ENCODE measurements at places on chromosomes 12 and 14. TPM values are rescaled to one million over a fixed set of nuclear protein-coding genes. Genes with fewer than 3 reads are reported as not detected.

DNA sequence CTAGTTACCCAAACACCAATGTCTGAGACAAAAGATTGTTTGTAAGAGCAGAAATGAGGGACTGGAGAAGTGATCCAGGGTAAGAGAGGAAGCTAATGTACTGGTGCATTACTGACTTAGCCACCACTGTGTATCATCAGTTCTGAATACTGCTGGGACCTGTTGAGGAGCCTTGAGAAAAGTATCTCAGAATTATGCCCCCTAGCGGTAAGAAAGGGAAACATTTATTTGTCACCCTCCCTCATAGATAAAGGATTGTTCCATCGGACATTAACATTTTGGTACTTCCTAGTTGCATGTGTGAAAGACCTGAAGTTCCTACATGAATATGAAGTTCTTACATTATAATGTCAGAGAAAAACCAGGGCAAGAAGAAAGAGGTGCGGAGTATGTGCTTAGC lies 612.5 kb downstream of the FSCB start:
- DNase-seq = no peak
- no peaks in the 10 kb centered on the region for H3K36me3 ChIP-seq

- H3K4me1 ChIP-seq = no peaks in the 10 kb centered on the region
- H3K4me3 ChIP-seq = no peak overlapping the region
- no peaks in the 10 kb centered on the region for H3K27me3 ChIP-seq
- no peak overlapping the region for H3K27ac ChIP-seq
- DNase-seq = no peak
- no peaks in the 10 kb centered on the region for H3K36me3 ChIP-seq
Observed at GRCh38 chr14:80403036-80403435, 191.7 kb upstream of the DIO2 start.

AEBP2 gene
- total RNA-seq = 74.3 TPM

FZD10 gene
- total RNA-seq = 1.2 TPM

DNA sequence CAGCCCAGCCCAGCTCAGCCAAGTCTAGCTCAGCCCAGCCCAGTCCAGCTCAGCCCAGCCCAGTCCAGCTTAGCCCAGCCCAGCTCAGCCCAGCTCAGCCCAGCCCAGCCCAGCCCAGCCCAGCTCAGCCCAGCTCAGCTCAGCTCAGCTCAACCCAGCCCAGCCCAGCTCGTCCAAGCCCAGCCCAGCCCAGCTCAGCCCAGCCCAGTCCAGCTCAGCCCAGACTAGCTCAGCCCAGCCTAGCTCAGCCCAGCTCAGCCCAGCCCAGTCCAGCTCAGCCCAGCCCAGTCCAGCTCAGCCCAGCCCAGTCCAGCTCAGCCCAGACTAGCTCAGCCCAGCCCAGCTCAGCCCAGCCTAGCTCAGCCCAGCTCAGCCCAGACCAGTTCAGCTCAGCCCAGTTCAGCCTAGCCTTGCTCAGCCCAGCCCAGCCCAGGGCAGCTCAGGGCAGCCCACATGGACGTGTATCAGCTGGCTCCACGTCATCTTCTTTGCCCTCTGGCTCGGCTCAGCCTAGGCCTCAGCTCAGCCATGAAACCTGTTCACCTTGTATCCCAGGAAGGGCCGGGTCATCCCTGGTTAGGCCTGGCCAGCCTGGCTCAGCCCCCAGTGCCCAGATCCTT lies 185.6 kb downstream of the TMEM121 start:
- no peak overlapping the region for H3K4me3 ChIP-seq
- DNase-seq = no peak
- H3K4me1 ChIP-seq = no peaks in the 10 kb centered on the region
- H3K27ac ChIP-seq = no peak overlapping the region
- H3K36me3 ChIP-seq = no peaks in the 10 kb centered on the region

DNA sequence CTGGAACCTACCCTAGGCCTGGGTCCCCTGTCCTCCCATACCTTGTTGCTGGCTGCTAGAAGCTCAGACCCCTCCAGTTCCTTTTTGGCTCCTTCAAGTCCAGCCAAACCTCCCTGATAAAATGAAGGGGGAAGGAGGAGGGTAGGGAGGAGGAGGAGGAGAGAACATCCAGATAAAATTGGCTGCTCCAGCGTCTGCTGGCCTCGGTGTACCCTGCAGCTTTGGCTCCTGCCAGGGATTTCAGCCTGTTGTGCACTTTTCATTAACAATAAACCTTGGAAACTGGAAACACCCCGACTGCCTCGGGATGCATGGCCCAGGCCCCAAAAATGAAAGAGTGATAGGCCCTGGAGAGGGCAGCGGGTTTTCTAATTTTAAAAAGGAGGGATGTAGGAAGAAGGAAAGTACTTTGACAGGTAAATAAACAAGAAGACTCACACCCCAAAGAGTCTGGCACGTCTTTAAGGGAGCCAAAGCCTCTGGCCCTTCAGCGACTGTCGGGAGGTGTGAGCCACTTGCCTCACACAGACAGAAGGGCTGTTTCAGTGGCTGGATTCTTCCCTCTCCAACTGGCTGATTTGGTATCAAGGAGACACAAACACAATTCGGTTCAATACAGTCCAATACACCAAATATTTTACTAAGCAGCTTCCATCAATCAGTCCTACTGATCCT lies 49.8 kb downstream of the NUAK1 start:
- H3K27ac ChIP-seq = peak overlapping the region; percentile 79
- DNase-seq = no peak
- no peaks in the 10 kb centered on the region for H3K36me3 ChIP-seq
- peaks cover 13% of the 10 kb centered on the region for H3K4me1 ChIP-seq
- no peaks in the 10 kb centered on the region for H3K27me3 ChIP-seq

GRCh38 chr12:9033265-9033887 lies 44.0 kb downstream of the KLRG1 start:
- DNase-seq = no peak
- no peak overlapping the region for H3K4me3 ChIP-seq
- no peak overlapping the region for H3K27ac ChIP-seq
- no peaks in the 10 kb centered on the region for H3K36me3 ChIP-seq

SERPINA1 gene
- 17.8 TPM for total RNA-seq

GRCh38 chr14:26621807-26622560 lies 24.2 kb upstream of the NOVA1 start:
- H3K4me3 ChIP-seq = no peak overlapping the region
- H3K27ac ChIP-seq = no peak overlapping the region
- no peaks in the 10 kb centered on the region for H3K4me1 ChIP-seq
- DNase-seq = no peak
- H3K27me3 ChIP-seq = no peaks in the 10 kb centered on the region
- H3K36me3 ChIP-seq = no peaks in the 10 kb centered on the region

- H3K27ac ChIP-seq = no peak overlapping the region
- H3K4me3 ChIP-seq = no peak overlapping the region
- H3K4me1 ChIP-seq = no peaks in the 10 kb centered on the region
- no peaks in the 10 kb centered on the region for H3K27me3 ChIP-seq
Observed at GRCh38 chr14:101028971-101029667, 125.6 kb upstream of the RTL1 start.

DNA sequence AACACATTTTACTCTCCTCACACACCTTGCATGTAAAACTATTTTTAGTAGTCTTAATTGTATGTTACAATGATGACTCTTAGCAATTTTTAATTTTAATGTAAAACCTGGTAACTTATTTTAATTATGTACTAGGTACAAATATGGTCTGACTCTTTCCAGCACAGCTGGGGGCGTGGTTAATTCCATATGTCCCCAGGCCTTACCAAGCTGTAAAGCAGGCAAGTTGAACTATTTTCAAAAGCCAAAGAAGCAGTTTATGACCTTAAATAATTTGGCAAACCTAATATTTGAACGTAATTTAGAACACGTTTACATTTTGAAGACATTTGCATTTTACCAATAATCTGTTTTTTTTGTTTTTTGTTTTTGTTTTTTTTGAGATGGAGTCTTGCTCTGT lies 9.3 kb upstream of the ACOT6 start:
- DNase-seq = no peak
- no peaks in the 10 kb centered on the region for H3K27me3 ChIP-seq
- H3K36me3 ChIP-seq = no peaks in the 10 kb centered on the region
- H3K4me3 ChIP-seq = no peak overlapping the region
- no peaks in the 10 kb centered on the region for H3K4me1 ChIP-seq
- H3K27ac ChIP-seq = no peak overlapping the region

DNA sequence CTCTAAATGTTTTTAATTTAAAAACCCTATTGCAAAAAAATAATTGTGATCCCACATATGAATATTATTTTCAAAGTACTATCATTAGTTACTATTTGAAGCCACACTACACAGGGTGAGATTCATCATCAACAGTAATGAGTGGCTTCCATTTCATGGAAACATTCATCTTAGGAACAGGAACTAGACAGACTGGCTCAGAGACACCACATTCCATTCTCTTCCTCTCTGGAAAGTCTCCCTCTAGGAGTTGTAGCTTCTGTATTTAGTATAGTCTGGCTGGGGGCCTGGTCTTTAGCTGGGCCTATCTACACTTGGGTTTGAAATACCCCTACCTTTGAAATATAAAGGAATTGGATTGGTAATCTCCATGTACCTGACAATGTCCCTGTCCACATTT lies 6.2 kb upstream of the VDR start:
- H3K4me1 ChIP-seq = no peaks in the 10 kb centered on the region
- H3K4me3 ChIP-seq = no peak overlapping the region
- H3K27ac ChIP-seq = no peak overlapping the region

GPHN gene
- total RNA-seq = 16.1 TPM

- no peaks in the 10 kb centered on the region for H3K36me3 ChIP-seq
- H3K27ac ChIP-seq = no peak overlapping the region
- H3K27me3 ChIP-seq = no peaks in the 10 kb centered on the region
- no peak for DNase-seq
- no peaks in the 10 kb centered on the region for H3K4me1 ChIP-seq
- H3K4me3 ChIP-seq = no peak overlapping the region
Observed at GRCh38 chr12:66667906-66668305, 11.0 kb downstream of the GRIP1 start.

DNA sequence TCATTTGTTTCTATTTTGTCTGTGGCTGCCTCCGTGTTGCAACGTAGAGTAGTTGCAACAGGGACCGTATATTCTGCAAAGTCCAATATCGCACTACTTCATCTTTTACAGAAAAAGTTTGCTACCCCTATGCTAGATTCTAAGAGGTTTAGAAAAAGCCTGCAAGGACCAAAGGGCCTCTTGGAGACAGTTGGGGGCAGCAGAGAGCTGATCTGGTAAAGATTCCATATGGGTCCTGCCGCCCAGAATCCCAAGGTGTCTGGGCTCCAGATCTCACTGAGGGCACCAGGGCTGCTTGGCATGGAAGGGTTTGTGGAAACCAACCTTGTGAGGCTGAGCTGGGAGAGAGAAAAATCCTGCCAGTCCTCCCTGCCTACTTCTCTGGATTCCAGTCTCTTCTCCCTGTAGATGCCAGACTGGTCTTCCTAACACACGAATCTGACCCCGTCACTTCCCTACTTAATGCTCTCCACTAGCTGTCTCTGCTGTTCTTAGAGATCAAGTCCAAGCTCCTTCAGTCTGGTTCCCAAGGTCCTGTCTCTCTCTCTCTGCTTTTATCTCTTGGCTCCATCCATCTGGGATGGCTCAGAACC lies 74.6 kb downstream of the GLRX5 start:
- no peaks in the 10 kb centered on the region for H3K4me1 ChIP-seq
- no peaks in the 10 kb centered on the region for H3K27me3 ChIP-seq
- no peak overlapping the region for H3K27ac ChIP-seq

- H3K27me3 ChIP-seq = no peaks in the 10 kb centered on the region
- no peak overlapping the region for H3K4me3 ChIP-seq
- H3K4me1 ChIP-seq = no peaks in the 10 kb centered on the region
- H3K27ac ChIP-seq = no peak overlapping the region
- DNase-seq = no peak
Observed at GRCh38 chr12:4849795-4850345, 59.8 kb upstream of the KCNA1 start.

GRCh38 chr12:128661226-128661569 lies 162.6 kb downstream of the SLC15A4 start:
- H3K36me3 ChIP-seq = no peaks in the 10 kb centered on the region
- no peak overlapping the region for H3K27ac ChIP-seq
- no peaks in the 10 kb centered on the region for H3K4me1 ChIP-seq
- no peak overlapping the region for H3K4me3 ChIP-seq

DNA sequence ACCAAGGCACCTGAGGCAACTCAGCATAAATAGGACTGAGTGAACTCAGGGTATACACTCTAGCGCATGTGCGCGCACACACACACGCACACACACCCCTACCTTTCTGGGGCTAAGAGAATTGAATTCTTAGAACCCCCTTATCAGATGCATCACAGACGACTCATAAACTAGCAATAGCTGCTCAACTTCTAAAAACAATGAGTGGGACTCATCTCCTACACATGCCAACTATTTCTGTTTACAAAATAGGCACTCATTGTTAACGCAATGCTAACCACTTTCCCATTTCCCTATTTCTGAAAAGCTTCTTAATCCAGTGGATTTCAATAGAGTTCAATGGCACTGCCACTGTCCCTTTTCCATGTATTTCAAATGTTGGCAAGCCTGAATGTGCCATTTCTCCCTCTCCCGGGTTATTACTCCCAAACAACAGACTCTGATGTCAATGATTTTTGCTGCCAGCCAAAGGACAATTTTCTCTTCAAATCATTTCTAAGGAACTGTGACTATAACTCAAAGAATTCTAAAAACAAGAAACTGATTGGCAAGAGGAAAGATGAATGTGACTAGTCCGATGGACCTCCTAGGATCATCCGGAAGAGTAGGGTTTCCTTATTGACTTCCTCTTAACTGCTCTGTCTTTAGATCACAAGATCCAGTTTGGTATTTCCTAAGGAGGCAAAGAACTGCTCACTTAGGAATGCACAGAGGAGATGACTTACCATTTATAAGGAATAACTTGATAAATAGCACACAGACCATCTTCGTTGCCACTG lies 48.8 kb downstream of the SLC38A1 start:
- H3K4me1 ChIP-seq = peaks cover 3% of the 10 kb centered on the region
- H3K27me3 ChIP-seq = no peaks in the 10 kb centered on the region

- H3K27ac ChIP-seq = no peak overlapping the region
- no peaks in the 10 kb centered on the region for H3K4me1 ChIP-seq
- no peaks in the 10 kb centered on the region for H3K36me3 ChIP-seq
- H3K27me3 ChIP-seq = peaks cover 1% of the 10 kb centered on the region
- no peak overlapping the region for H3K4me3 ChIP-seq
- DNase-seq = no peak
Observed at GRCh38 chr14:37637341-37637740, 41.9 kb downstream of the TTC6 start.

DDX24 gene
- 198 TPM for total RNA-seq

GRCh38 chr12:27207615-27208413 lies 36.3 kb upstream of the STK38L start:
- H3K4me3 ChIP-seq = no peak overlapping the region
- no peaks in the 10 kb centered on the region for H3K4me1 ChIP-seq
- H3K27me3 ChIP-seq = no peaks in the 10 kb centered on the region
- DNase-seq = no peak
- no peak overlapping the region for H3K27ac ChIP-seq

DNAJC22 gene
- 0.24 TPM for total RNA-seq

DNA sequence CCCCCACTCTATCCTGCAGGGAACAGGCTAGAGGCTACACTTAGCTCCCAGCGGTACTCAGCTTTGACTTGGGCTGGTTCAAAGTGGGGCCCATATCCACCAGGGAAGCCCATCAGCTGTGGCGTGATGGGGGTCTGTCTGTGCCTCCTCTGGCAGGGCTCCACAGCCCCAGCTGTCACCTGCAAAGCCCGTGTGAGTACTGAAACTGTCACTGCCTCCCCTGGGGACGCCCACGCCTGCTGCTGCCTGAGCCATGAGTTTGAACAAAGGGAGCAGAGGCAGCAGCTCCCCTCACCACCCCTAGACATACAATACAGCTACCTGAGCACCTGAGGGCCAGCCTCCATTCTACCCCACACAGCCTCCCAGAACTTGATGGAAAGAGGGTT lies 5.0 kb downstream of the REM2 start:
- H3K4me3 ChIP-seq = no peak overlapping the region
- no peaks in the 10 kb centered on the region for H3K27me3 ChIP-seq
- no peaks in the 10 kb centered on the region for H3K4me1 ChIP-seq
- no peak for DNase-seq
- no peaks in the 10 kb centered on the region for H3K36me3 ChIP-seq

PSME2 gene
- total RNA-seq = 93.6 TPM

GRCh38 chr14:52741865-52742264 lies 11.9 kb downstream of the STYX start:
- no peaks in the 10 kb centered on the region for H3K36me3 ChIP-seq
- H3K4me1 ChIP-seq = no peaks in the 10 kb centered on the region
- H3K27me3 ChIP-seq = no peaks in the 10 kb centered on the region
- DNase-seq = no peak
